ENCODE measurements at places on chromosomes 13 and 19.
A peak's percentile ranks its signal among the peaks of the same experiment; 100 is the strongest.

GRCh38 chr13:99357131-99357596 is 50.0 kb upstream of the GPR183 start:
- peak; percentile 93 for DNase-seq

- DNase-seq, result peak; percentile 80
Measured at GRCh38 chr19:36604656-36605100, 435 bp upstream of the ZNF382 start.

GRCh38 chr19:2726904-2727639 is 5.9 kb upstream of the DIRAS1 start:
- DNase-seq, result no peak

DNA sequence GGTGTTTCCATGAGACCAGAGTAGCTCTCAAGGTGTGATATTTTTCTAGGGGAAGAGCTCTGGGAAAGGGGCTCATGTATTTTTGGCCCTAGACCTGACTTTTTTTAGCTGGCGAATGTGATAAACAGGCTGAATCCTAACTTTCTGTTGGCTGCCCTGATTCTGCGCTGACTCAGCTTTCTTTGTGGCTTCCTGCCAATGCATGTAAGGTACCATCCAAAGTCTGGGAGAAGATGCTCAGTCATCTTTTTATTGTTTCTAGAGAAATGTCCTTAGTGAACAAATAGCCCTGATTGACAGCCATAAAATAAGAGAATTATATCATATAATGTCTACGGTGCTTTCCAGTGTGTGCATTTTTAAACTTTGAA is 113.6 kb upstream of the MBNL2 start:
- no peak for DNase-seq

DNA sequence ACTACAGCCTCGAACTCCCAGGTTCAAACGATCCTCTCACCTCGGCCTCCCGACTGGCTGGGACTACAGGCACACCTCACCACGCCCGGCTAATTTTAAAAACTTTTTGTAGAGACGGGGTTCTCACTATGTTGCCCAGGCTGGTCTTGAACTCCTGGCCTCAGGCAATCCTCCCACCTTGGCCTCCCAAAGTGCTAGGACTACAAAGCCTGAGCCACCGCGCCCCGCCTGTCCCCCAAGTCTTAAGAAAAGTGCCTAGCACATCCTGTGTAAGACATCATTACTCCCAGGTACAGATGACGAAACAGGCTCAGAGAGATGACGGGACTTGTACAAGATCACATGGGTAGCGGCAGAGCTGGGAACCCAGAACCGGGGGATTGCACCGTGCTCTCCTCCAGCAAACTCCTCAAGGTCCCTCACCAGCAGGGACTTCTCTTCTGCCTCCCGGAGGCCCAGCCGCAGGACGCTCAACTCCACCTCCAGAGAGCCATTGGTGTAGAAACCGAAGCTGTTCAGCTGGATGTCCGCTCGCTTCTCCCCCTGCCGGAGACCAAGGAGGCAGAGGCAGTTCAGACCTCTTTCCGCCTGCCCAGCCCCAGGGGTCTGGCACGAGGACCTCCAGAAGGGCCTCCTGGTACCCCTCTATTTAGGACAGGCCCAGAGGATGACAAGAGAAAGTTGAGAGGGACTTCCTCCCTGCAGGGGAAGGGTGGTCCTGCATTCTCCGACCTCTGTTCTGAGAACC is 1.0 kb downstream of the GPR108 start:
- peak; percentile 82 for DNase-seq

DNA sequence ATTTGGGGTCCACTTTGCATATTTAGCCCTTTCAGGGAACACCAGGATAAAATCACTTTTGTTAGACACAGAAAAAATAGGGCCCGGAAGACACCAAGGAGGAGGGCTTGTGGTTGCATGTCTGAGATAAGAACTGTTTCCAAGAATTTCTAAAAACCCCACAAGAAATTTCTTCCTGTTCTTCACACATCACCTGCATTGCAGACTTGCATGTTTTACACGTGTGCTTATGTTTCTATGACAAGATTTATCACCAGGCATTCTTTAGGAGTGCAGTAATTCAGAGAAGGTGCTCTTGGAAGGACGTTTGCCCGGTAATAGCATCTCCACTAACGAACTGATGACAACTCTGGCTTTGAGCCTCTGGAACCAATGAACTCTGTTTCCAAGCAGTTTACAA is 7.1 kb upstream of the ACTL9 start:
- peak; percentile 21 for DNase-seq

Data from activated CD4-positive, alpha-beta T cell treated with anti-CD3 and anti-CD28 coated beads, Interleukin-2, amount 50 U/mL, for 16 hours (primary cell).